ENCODE measurements at places on chromosomes 11 and 22.

DNA sequence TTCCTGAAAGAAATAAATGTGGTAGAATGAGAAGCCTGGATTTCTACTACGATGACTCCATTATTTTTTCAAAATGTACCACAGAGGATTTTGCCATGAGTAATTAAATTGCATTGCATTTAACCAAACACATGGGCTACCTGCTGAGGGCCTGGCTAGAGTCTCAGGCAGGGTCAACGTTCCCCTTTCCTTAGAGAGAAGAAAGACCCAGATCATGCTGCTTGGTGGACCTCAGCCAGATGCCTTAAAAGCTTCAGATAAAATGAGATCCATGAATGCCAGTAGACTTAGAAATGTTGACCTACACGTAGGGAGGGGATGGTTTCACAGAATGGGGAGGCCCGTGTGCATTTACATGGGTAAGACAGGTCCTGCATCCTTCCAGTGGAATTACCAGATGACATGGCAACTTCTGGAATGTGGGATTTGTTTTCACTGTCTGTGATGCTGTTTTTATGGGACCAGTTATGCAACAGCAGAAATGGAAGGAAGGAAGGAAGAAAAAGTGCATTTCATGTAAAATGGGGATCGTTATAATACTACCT, 1069.4 kb downstream of the NTM start:
- no peak overlapping the region for H3K4me3 ChIP-seq
- H3K27me3 ChIP-seq, result peaks cover 2% of the 10 kb centered on the region
- H3K27ac ChIP-seq, result no peak overlapping the region
- no peak for DNase-seq
- H3K4me1 ChIP-seq, result no peaks in the 10 kb centered on the region
- H3K36me3 ChIP-seq, result no peaks in the 10 kb centered on the region

DNA sequence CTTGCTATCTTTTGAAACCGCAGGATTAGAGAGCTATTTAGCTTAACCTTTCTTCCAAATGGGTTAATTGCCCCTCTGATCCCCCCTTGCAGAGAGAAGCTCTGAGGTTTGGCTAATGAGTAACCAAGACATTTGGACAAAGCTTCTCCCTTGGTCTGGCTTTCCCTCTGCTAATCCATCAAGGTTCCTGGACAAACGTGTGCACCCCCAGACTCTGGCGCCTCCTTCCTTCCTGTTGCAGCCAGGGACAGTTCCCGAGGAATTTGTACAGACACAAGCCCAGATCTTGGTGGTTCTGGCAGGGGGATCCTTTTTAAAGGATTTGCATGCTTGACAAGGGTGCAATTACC, 1.6 kb downstream of the KIAA1671 start:
- no peak overlapping the region for H3K4me3 ChIP-seq
- DNase-seq, result no peak
- H3K27me3 ChIP-seq, result no peaks in the 10 kb centered on the region
- H3K27ac ChIP-seq, result peak overlapping the region; percentile 87
- peaks cover 8% of the 10 kb centered on the region for H3K4me1 ChIP-seq

- H3K27me3 ChIP-seq, result no peaks in the 10 kb centered on the region
- peak overlapping the region; percentile 96 for H3K27ac ChIP-seq
- no peaks in the 10 kb centered on the region for H3K36me3 ChIP-seq
- DNase-seq, result no peak
- no peak overlapping the region for H3K4me3 ChIP-seq
- peaks cover 39% of the 10 kb centered on the region for H3K4me1 ChIP-seq
Observed at GRCh38 chr22:42997582-42998090, 17.3 kb downstream of the PACSIN2 start.

- H3K27me3 ChIP-seq, result no peaks in the 10 kb centered on the region
- H3K4me3 ChIP-seq, result no peak overlapping the region
- no peak overlapping the region for H3K27ac ChIP-seq
- H3K36me3 ChIP-seq, result no peaks in the 10 kb centered on the region
- no peaks in the 10 kb centered on the region for H3K4me1 ChIP-seq
Observed at GRCh38 chr11:24422376-24422775, 74.5 kb upstream of the LUZP2 start.

GRCh38 chr11:5229796-5230195, 2.9 kb upstream of the HBB start:
- H3K27me3 ChIP-seq, result no peaks in the 10 kb centered on the region
- H3K27ac ChIP-seq, result no peak overlapping the region
- H3K4me1 ChIP-seq, result no peaks in the 10 kb centered on the region
- DNase-seq, result no peak
- no peaks in the 10 kb centered on the region for H3K36me3 ChIP-seq

GRCh38 chr11:8370812-8371515, 107.3 kb upstream of the LMO1 start:
- H3K36me3 ChIP-seq, result no peaks in the 10 kb centered on the region
- H3K27me3 ChIP-seq, result no peaks in the 10 kb centered on the region
- H3K4me3 ChIP-seq, result no peak overlapping the region

GRCh38 chr11:30553521-30554110, 32.5 kb downstream of the MPPED2 start:
- H3K27ac ChIP-seq, result peak overlapping the region; percentile 62
- no peak for DNase-seq
- H3K27me3 ChIP-seq, result no peaks in the 10 kb centered on the region
- H3K4me3 ChIP-seq, result no peak overlapping the region
- no peaks in the 10 kb centered on the region for H3K36me3 ChIP-seq
- H3K4me1 ChIP-seq, result peaks cover 11% of the 10 kb centered on the region

- H3K4me3 ChIP-seq, result no peak overlapping the region
- no peak for DNase-seq
- no peaks in the 10 kb centered on the region for H3K36me3 ChIP-seq
- no peaks in the 10 kb centered on the region for H3K4me1 ChIP-seq
- no peaks in the 10 kb centered on the region for H3K27me3 ChIP-seq
Observed at GRCh38 chr22:44943701-44944324, 66.0 kb downstream of the PHF21B start.

- DNase-seq, result no peak
- H3K27me3 ChIP-seq, result no peaks in the 10 kb centered on the region
- no peak overlapping the region for H3K4me3 ChIP-seq
- no peaks in the 10 kb centered on the region for H3K4me1 ChIP-seq
- H3K27ac ChIP-seq, result no peak overlapping the region
Observed at GRCh38 chr22:34645375-34645774, 420.6 kb upstream of the ISX start.

- H3K4me3 ChIP-seq, result peak overlapping the region; percentile 70
- peak overlapping the region; percentile 97 for H3K27ac ChIP-seq
- no peaks in the 10 kb centered on the region for H3K36me3 ChIP-seq
- no peaks in the 10 kb centered on the region for H3K27me3 ChIP-seq
- DNase-seq, result no peak
Observed at GRCh38 chr11:45145379-45146071, 914 bp upstream of the PRDM11 start.

DNA sequence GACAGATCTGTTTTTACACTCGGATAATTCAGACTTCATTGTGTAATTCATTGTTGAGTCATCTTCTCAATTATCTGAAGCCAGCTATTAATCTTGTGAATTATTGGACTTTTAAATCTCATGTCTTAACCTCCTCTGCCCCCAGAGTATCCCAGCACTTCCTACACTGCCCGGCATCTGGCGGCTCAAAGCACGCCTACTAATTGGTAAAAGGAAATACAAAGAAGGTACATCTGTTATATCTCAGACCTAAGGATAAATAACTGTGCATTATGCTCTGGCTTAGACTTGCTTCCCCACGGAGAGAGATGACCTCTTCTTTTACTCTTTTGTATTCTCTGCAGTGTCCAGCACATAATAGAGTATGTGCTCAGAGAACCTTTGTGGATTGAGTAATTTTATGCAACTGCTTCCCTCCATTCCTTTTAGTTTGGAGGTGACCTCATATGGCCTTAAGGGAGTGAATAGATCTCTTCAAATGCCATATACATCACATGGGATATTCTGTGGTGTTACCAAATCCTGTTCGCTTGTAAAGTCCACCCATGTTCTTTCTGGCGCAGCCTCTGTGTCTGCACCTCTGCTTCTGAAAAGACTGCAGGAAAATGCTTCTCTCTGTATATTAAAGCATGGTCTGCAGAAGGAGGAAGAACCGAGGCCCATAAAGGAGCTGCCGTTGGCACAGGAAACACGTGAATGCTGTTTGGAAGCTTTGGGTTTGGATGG, 125.6 kb upstream of the SORL1-AS1 start:
- no peak for DNase-seq
- H3K27ac ChIP-seq, result no peak overlapping the region
- no peak overlapping the region for H3K4me3 ChIP-seq
- H3K36me3 ChIP-seq, result no peaks in the 10 kb centered on the region
- H3K27me3 ChIP-seq, result no peaks in the 10 kb centered on the region

DNA sequence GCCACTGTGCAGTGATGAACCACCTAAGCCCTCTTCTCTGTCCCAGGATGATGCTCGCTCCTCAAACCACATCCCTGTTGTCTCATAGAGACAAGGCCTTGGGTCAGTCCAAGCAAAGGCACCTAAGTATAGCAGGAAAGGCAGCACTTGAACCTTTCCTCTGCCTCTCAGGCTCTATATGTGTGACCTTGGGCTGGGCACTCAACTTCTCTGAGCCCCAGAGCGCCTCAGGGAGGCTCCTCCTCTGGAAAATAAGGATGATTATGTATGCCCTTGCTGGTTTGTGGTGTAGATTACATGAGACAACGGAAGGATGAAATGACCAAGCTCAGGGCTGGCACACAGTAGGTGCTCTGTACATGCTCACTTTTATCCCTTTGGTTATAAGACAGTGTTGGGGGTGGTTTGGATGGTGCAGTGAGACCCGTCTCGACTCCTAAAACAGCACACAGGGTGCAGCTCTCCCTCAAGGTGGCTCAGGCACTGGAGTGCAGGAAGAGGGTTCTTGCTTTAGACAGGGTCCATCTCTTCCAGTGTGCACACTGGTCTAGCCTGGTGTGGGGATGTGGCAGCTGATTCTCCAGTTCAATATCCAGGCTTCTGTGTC, 40.2 kb upstream of the ACCSL start:
- no peaks in the 10 kb centered on the region for H3K4me1 ChIP-seq
- H3K4me3 ChIP-seq, result no peak overlapping the region
- H3K36me3 ChIP-seq, result no peaks in the 10 kb centered on the region

GRCh38 chr22:31081963-31082605, 966 bp downstream of the SMTN start:
- H3K4me3 ChIP-seq, result peak overlapping the region; percentile 61
- peak overlapping the region; percentile 90 for H3K27ac ChIP-seq
- H3K4me1 ChIP-seq, result peaks cover 11% of the 10 kb centered on the region
- H3K36me3 ChIP-seq, result no peaks in the 10 kb centered on the region
- no peak for DNase-seq

DNA sequence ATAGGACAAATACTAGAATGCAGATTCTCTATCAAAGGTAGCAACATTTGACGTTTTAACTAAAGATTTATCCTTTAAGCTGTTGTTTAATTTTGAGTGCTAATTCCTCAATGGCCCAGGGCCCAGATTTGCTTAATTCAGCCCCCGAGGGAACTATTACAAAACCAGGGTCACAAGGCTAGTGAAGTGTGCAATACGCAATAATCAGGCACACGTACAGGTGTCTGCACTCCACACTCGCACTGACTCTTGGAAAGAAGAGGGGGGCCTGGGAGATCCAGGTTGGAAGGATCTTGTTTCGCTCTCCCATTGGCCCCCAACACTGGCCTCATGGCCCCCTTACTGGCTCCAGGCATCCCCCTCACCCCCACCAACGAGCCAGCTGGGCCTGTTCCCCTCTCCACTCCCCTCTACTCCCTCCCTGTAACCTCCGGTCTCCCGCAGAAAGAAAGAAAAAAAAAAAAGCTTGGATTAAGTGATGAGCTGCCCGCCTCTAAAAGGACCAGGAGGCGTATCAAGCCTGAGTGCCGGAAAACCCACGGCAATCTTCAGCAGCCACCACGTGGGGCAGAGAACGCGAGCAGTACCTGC, 2.2 kb upstream of the KIRREL3 start:
- H3K4me3 ChIP-seq, result no peak overlapping the region
- H3K27ac ChIP-seq, result no peak overlapping the region
- no peaks in the 10 kb centered on the region for H3K4me1 ChIP-seq
- no peak for DNase-seq

DNA sequence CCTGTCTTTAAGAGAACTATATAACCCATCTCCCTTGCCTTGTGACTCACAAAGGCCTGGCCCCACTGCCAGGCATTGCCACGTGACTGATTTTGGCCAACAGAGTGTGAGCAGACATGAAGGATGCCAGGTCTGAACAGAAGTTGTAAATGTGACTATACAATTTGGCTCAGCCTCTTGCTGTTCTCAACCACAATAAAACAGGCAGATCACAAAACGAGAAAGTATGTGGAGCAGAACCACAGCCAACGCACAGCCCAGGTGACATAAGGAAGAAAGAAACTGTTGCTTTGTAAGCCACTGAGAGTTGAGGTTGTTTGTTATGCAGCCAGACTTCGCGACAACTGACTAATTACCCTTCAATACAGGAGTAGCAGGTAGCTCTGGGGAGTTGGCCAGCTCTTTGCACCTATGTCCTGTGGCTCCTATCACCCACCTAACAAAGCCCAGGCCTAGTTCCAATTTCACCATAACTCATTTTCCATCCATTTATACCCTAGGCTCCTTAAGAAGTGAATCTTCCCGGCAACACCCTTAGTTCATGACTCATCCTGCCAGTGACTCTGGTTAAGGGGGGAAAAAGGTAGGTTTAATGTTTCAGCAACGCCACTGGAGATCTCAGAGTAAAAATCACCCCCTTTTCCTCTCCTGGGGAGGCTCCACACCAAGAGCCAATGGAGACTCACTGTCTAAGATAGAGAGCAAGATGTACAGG, 53.7 kb downstream of the GALNT18 start:
- no peak overlapping the region for H3K4me3 ChIP-seq
- H3K27me3 ChIP-seq, result no peaks in the 10 kb centered on the region
- peak; percentile 36 for DNase-seq
- H3K27ac ChIP-seq, result no peak overlapping the region

DNA sequence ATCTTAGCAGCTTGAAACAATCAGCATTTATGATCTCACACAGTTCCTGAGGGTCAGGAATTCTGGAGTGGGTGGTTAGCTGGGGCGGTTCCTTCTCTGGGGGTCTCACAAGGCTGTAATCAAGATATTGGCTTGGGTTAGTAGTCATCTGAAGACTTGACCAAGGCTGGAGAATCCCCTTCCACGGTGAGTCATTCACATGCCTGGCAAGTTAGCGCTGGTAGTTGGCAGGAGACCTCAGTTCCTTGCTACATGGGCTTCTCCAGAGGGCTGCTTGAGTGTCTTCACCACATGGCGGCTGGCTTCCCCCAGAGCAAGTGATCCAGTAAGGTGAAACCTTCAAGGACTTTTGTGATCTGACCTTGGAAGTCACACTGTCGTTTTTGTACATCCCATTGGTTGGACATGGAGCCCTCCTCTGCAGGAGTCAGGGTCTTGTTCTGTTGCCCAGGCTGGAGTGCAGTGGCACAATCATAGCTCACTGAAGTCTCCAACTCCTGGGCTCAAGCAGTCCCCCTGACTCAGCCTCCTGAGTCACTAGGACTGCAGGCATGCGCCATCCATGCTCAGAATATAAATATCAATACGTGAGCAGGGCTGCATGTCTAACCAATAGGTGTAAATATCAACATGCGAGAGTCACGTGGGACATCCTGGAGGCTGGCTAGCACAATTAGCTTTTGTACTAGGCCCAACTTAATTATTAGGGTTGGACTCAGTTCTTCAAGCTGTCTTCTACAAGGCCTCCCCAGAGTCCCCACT, 7.2 kb upstream of the NIPSNAP1 start:
- no peak overlapping the region for H3K27ac ChIP-seq
- no peak for DNase-seq
- no peaks in the 10 kb centered on the region for H3K36me3 ChIP-seq
- no peaks in the 10 kb centered on the region for H3K4me1 ChIP-seq
- H3K4me3 ChIP-seq, result no peak overlapping the region

Measured in prostate gland (tissue), 2 donors.